ENCODE measurements at places on chromosomes 3 and 15.
A peak's percentile ranks its signal among the peaks of the same experiment; 100 is the strongest.

DNA sequence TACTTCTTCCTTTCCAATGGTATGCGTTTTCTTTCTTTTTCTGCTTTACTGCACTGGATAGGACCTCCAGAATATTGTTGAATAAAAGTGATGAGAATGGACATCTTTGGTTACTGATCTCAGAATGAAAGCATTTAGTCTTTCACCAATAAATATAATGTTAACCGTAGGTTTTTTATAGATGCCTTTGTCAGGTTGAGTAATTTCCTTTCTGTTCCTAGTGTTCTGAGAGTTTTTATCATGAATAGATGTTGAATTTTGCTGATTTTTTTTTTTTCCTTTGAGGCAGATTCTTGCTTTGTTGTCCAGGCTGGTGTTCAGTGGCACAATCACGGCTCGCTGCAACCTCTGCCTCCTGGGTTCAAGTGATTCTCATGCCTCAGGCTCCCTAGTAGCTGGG is 158.4 kb downstream of the KLHL25 start:
- no peak for DNase-seq

GRCh38 chr3:179852142-179852905 is 184.4 kb downstream of the PEX5L start:
- no peak for DNase-seq

- DNase-seq, result no peak
These were observed 140.5 kb downstream of the TLE3 start for GRCh38 chr15:69957175-69957574.

GRCh38 chr15:98568382-98569017 is 79.8 kb upstream of the IGF1R start:
- no peak for DNase-seq

- DNase-seq, result peak; percentile 29
These were observed 80.6 kb downstream of the FBXL22 start for GRCh38 chr15:63677778-63678177.

DNA sequence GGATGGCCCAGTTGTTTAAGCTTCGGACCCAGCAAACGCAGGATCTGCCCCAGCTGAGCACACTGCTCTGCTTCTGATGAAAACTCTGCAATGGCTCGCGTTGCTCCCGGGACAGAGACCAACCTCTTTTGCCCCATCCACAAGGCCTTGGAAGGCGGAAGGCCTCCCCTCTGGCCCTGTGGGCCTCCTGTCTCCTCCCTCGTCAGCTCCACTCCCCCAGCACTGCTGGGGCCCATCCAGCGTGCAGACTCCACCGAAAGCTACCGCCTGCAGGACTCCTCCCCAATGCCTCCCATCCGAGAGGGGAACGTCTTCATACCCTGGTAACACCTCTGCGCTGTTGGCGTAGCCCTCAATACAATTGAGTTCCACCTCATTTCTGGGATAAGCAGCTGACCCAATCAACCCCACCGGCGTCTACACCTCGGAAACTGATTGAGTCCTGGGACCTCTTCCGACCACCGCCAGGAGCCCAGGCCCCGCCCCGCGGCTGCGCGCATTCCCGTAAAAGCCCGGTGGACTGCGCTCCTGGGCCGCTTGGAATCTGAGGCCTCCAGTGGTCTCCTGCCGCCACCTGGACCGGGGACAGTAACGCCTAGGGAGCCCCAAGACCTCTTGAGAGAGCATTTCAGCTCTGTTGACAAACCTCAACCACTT is at the start of gene PRR23E:
Gene PRR23E (plus strand): TSS at position 556 of the 657 bp plus-strand sequence. CDS start 3,555 bp downstream, outside the sequence.
- no peak for DNase-seq

GRCh38 chr15:100108346-100108745 is 233.4 kb downstream of the ADAMTS17 start:
- no peak for DNase-seq

- no peak for DNase-seq
These were observed 39.7 kb upstream of the LRRFIP2 start for GRCh38 chr3:37214076-37214475.

GRCh38 chr3:50983887-50984286 is 309.2 kb downstream of the DOCK3 start:
- no peak for DNase-seq

DNA sequence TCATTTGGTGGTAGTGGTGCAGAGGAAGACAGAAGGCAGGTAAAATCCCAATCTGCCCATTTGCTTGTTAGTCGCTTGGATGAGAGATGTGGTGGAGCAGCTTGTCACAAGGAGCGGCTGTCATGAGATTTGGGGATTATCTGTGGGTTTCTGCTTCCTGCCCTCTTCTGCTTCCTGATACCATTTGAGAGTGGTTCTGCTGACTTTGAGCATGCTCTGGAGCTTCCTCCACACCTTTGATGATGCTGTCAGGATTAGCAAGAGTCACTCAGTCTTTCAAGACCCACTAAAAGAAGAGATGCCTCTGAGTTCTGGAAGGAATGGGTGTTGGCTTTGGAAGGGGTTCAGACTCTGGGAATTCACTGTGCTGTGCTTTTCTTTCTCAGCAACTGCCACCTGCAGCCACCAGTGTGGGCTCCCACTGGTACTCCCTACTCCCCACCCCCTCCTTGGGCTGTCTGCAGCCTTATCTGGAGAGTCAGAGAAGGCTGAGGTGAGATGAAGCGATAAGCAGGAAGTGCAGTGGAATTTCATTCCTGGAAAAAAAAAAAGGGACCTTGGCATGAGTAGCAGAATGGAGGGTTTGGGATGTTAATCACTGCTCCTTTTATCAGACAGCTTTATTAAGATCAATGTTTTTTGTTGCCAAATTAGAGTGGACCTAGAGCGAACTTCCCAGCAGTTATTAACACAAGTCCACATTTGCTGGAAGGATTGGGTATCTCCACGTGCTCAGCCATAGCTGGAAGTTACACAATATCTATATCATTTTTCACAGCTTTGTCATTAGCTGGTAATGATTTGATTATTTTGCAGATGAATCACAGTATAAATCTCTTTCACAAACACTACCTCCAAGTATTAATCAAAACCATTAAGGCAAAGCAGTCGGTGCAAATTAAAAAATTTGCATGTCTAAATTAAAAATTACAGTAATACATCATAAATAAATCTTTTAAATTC is 233.0 kb upstream of the SATB1 start:
- DNase-seq, result no peak

GRCh38 chr3:184003187-184003967 is 14.3 kb downstream of the ABCC5 start:
- DNase-seq, result no peak

GRCh38 chr15:67543348-67543718 is 830 bp downstream of the MAP2K5 start:
- no peak for DNase-seq

GRCh38 chr15:25682340-25682739 is 180.8 kb downstream of the ATP10A start:
- no peak for DNase-seq

DNA sequence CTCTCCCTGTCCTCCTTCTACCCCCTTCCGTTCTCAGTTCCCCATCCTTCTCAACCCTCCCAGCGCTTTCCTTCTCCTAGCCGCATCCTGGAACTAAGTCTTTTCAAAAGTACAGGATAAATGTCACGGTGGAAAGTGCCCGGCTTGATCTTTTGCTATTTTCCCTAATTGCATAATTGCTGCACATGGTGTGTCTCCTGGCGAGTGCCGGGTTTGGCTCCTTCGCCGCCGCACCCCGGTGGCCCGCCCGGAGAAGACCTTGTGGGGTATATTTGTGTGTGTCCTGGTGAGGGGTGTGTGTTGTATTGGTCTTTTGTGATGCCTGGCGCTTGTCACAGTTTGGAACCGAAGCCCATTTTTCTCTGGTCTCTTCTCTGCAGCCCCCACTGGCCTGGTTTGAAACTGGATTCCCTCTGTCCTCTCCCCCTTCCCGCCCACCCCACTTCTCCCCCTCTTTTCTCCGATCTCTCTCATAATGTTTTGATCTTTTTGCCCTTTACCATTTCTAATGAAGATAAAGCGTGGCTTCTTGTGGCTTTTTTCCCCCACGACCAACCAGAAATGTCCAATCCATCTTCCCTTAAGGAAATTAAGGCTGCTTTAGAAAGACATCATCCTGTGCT is 692 bp downstream of the UBE2E2 start:
- DNase-seq, result no peak

DNA sequence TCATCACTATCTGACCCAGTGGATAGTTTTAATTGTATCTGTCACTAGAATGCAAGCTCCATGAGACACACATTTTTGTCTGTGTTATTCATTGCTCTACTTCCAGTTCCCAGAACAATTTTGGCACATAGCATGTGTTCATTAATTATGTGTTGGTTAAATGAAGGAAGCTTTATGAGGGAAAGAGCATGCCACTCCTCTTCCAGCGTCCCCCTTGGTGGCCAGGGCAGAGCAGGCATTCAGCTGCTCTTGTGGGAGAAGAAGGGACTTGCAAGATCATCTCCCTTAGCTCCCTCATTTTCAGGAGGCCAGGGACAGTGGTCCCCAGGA is 489 bp upstream of the GALNT15 start:
- no peak for DNase-seq

- DNase-seq, result no peak
These were observed 10.1 kb downstream of the BTBD1 start for GRCh38 chr15:83057002-83057401.

DNA sequence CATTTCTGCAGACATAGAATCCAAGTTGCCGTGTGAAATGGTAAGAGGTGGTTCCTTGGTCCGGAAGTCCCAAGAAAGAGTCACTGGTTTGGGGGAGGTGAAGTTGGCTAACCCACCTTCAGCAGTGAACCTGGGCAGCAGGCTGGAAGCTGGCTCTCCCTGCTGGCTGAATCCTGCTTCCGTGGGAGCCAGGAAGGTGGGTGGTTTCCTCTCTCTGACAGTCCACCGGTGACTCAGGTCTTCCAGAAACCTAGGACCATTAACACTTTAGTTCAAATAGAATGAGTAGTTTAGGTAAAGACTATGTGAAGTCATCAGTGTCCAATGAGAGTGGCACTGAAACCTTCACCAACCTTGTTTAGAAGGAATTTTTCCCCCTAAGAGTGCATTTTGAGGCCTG is 87.4 kb upstream of the CACNA2D3 start:
- no peak for DNase-seq

DNA sequence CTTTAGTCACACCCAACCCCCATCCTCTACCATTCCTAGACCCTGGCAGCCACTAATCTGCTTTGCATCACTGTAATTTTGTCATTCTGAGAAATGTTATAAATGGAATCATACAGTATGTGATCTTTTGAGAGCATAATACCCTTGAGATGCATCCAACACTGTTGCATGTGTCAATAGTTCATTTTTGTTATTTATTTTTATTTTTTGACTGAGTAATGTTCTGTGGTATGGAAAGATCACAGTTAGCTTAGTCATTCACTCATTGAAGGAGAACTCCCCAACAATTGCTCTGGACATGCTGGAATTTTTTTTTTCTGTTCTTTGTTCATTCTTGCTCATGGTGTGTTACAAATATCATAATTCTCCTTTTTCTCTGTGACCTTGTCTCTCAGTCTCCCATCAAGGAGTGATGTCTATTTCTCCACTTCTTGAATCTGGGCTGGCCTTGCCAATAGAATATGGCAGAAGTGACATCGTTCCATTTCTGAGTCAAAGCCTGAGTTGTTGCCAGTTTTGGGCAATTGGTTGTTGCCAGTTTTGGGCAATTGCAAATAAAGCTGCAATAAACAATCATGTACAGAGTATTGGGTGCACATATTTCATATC is 6.8 kb upstream of the ADPGK start:
- DNase-seq, result no peak

DNA sequence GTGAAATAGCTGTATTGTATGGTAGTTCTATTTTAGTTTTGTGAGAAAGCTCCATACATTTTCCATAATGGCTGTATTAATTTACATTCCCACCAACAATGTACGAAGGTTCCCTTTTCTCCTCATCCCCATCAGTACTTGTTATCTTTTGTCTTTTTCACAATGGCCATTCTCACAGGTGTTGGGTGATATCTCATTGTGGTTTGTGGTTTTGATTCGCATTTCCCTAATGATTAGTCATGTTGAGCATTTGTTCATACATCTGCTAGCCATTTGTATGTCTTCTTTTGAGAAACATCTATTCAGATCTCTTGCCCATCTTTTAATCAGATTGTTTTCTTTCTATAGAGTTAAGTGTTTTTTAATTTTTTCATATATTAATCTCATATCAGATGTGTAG is 931.9 kb downstream of the IGSF11 start:
- no peak for DNase-seq

DNA sequence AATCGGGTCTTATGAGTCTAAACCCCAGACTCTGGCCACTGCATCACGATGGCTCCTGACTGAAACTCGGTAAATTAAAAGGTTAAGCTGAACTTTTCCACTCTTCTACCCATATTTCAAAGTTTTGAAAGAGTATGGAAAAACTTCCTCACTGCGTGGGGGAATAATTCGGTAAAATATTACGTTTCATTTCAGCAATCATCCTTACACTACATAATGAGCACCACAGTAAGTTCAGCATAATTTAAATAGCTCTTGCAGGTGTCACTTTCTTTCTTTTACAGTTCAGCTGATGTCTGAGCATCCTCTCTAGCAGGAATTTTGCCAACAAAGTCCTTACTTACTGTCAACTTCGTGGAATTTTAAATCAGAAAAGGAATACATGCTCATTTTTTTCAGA is 17.5 kb downstream of the SRGAP3 start:
- no peak for DNase-seq

DNA sequence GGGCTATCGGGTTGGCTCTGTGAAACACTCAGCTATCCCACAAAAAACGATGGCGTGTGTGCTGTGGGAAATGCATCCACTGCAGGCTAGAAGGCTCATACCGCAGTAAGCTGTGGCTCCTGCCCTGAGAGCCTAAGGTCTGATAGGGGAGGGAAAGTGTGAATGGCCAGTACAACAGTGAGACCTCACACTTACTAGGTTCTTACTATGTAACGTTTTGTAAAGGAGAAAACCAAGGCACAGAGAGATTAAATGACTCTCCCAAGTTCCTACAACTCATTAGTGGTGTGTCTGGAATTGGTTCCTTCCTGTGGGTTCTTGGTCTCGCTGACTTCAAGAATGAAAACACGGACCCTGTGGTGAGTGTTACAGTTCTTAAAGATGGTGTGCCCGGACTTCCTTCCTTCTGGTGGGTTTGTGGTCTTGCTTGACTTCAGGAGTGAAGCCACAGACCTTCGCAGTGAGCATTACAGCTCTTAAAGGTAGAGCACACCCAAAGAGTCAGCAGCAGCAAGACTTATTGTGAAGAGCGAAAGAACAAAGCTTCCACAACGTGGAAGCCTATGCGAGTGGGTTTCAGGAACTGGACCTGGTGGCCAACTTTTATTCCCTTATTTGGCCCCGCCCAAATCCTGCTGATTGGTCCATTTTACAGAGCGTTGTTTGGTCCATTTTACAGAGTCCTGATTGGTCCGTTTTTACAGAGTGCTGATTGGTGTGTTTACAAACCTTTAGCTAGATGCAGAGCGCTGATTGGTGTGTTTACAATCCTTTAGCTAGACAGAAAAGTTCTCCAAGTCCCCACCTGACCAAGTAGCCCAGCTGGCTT is 161.7 kb downstream of the POLR2M start:
- DNase-seq, result no peak

GRCh38 chr3:197339841-197340520 is 41.6 kb upstream of the DLG1 start:
- no peak for DNase-seq

DNA sequence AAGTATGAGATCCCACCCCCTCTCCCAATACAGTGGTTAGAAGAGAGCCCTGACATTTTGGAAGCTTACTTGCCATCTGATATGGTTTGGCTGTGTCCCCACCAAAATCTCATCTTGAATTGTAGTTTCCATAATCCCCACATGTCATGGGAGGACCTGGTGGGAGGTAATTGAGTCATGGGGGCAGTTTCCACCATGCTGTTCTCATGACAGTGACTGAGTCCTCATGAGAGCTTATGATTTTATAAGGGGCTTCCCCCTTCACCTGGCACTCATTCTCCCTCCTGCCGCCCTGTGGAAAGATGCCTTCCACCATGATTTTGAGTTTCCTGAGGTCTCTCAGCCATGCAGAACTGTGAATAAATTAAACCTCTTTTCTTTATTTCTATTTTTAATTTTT is 28.8 kb upstream of the HES1 start:
- no peak for DNase-seq
